ENCODE measurements at places on chromosomes 12 and 14.

DNA sequence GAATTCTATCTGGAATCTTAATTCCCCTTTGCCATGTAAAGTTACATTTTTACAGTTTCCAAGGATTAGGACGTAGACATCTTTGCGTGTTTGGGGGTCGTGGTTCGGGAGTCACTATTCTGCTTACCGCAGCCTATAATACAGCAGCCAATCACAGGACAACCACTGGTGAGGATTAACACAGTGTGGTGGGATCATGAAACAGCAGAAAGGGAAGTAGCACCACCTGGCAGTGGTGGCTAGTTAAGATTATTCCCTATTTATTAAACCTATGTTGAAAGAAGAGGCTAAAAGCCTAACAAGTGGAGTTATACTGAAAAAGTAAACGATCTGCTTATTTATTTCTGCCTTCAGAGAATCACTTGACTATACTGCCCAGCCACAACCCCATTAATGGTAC lies 71.7 kb downstream of the IPO8 start:
- DNase-seq = no peak

GRCh38 chr14:86779416-86779815 lies 1213.6 kb downstream of the GALC start:
- no peak for DNase-seq

GRCh38 chr14:81472096-81472800 lies 61.4 kb downstream of the SEL1L start:
- no peak for DNase-seq

- DNase-seq = no peak
Measured at GRCh38 chr12:51959211-51959610, 7.7 kb downstream of the ACVR1B start.

DNA sequence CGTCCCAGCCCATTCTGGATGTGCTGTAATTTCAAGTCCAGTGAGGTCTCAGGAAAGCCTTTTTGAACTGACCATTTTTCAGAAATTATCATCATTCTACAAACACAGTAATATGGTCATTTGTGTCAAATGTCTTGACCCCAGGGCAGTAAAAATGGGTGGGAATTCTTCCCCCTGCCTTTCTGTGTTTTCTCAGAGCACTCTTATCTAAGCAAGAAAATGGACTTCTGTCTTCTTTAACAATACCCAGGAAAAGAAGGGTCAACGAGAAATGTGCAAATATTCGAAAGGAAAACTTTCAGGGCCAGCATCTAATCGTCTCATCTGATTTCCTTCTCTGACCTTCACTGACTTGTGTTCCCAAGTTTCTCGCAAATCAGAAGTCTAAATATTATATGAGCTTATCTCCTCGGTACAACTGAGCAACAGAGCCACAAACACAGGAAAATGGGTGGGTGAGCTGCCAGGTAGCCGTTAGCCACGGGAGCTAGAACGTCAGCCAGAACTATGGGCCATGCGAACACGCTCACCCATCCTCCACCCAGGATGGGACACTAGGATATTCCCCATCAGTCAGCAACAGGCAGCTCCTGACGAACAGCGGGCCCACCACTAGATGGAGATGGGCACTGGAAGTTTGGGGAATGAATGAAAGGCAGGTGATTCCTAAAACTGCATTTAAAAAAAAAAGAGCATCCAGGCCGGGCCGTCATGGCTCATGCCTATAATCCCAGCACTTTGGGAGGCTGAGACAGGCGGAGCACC lies 57.1 kb downstream of the VWF start:
- no peak for DNase-seq

DNA sequence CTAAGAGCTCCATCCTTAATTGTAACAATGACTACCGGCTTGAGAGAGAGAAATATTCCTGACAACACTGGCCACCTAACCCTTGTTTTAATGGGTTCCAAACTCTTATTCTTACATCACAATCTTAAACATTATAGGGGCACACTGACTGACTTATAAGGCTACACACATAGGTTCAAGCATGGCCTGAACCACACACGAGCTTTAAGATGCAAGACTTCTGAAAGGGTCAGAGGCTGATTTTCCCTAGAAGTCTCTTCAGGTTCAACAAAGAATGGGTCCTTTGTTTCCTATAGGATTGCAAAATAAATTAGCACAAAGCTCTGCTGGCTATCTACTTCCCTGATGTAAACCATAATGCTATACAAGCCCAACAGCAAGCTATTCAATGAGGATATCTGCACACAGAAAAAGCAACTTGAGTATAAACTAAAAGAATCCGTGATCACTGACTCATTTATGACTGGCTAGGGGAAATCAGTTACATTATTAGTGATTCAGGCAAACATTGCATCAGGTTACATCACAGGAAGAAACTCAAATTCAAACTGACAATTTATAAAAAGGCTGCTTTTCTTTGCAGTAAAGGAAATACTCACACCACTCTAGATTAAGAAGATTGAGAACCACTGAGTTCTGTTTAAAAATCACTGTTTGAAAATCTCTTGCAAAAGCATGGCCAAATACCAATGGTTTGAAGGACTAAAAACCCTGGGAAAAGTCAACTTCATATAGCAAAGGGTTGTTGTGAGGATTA lies 8.5 kb downstream of the BTG1 start:
- DNase-seq = no peak

DNA sequence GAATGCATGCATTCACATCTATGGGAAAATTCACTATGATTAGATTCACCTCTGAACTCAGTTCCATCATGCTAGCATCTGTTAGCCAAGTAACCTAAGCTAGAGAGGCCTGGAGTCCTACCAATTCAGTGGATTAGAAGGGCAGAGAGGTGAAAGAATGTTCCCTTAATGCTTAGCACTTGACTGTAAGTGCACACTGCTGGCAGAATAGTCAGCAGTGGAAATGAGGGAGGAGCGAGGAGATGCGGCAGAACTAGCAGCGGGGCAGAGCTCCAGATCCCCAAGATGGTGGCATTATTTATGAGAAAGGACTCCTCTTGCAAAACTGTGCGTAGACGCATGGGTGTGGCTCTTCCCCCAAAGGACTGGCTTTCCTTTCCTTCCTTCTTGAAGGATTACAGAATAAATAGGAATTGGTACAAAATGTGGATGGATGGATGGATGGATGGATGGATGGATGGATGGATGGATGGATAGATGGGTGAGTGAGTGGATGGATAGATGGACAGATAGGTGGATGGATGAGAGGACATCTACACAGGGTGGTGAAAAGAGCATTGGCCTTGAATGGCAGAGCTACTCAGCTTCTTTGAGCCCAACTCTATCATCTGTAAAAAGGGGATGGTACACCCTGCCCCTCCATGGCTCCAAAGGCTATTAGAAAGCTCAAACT lies 227.2 kb downstream of the CHST11 start:
- no peak for DNase-seq

DNA sequence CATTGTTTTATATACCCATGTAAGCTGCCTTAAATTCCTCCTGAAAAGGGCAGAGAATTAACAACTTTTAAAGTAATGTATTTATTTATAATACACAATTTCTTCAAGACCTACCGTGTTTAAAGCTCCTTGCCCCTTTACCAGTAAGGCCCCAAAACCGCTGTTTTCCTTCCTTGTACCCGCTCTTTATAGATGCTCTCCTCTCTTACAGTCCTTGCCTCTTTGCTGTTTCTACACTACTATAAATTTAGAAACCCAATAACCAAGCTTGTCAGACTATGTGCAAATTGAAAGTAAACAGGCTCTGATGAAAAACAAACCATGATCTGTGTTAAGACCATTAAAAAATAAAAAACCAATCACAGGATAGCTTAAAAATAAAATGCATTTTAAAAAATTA lies 3.9 kb downstream of the MPHOSPH9 start:
- no peak for DNase-seq

All from activated CD4-positive, CD25-positive, alpha-beta regulatory T cell treated with anti-CD3 and anti-CD28 coated beads, Interleukin-2, amount 50 U/mL, for 16 hours (primary cell).